NCI-H1048 (cell line): ENCODE measurements at places on chromosomes 2 and 18.

GRCh38 chr2:202660796-202661195 lies 26.0 kb downstream of the FAM117B start:
- DNase-seq = no peak

- no peak for DNase-seq
Measured at GRCh38 chr2:67290451-67291290, 106.5 kb upstream of the ETAA1 start.

GRCh38 chr2:23668756-23669304 lies 258.1 kb downstream of the ATAD2B start:
- DNase-seq = no peak

DNA sequence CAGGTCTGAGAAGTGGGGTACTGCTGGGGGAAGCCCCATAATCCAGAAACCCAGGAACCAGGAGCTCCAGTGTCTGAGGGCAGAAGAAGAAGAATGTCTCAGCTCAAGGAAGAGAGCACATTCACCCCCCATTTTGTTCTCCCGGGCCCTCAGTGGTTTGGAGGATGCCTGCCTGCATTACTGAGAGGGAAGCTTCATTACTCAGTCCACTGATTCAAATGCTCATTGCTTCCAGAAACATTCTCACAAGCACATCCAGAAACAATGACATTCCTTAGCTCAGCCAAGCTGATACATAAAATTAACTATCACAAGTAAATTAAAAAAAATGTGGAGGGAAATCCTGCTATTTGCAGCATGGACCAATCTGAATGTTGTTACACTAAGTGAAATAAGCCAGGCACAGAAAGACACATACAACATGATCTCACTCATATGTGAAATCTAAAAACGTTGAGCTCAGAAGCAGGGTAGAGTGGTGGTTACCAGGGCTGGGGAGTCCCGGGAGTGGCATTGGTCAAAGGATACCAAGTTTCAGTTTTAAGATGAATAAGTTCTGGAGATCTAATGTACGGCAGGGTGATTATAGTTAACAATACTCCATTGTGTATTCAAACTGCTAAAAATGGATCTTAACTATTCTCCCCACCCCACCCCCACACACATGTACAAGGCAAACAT lies 459.3 kb downstream of the GALR1 start:
- no peak for DNase-seq

DNA sequence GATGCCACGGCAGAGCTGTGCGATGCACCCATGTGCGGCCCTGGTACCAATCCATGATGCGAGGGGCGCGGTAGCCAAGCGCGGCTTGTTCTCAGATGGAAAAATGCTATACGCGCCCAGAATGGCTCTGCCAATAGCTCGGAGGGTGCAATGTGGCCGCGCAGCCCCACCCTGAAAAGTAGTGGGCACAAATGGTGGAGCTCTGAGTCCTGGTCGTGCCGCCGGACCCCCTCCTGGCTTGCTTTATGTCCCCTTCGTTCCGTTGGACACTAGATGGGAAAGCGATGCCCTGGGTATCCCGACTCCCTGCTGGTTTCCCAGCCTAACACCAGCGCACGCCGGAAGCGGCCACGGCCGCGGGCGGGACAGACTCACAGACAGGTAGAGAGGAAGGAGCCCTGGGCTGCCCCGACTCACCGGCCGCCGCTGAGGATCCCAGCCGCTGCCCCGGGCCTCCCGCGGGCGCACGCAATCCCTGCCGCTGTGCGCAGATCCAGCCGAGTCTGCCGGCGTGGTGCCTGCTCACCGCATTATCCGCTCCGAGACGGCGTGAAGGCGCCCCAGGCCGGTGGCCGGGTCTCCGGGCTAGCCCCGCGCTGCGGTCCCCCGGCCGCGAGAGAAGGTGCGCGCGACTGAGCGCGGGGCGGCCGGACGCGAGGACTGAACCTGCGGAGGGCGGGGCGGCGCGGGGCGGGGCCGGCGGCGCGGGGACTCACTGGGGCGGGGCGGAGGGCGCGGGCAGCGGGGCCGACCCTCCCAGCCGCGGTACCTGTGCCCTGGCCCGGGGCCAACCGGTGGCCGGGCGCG lies at the start of gene CDC42EP3:
Gene CDC42EP3, minus strand, starts transcription at position 634 of the 807 bp plus-strand sequence. CDS start 25,055 bp downstream, outside the sequence.
- DNase-seq = peak; percentile 10

GRCh38 chr18:64137914-64138313 lies 11.0 kb downstream of the LINC00305 start:
- DNase-seq = no peak

DNA sequence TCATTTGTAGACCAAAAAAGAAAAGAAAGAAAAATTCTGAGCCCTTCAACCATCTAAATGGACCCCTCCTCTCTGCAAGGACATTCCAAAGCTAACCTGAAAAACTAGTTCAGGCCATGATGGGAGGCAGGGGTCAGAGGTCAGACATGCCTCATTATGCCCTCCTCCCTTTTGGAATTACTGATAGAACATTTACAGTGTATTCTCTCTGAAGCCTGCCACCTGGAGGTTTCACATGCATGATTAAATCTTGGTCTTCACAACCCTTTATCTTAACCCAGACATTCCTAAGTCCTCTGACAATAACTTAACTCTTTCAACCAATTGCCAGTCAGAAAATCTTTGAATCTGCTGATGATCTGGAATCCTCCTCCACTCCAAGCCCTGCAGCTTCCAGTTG lies 86.0 kb downstream of the SPP2 start:
- no peak for DNase-seq

- peak; percentile 42 for DNase-seq
Measured at GRCh38 chr2:178072383-178073301, at the start of gene PDE11A. Gene PDE11A, minus strand, starts transcription at chr2:178072777. Its CDS starts 340 bp downstream, at chr2:178072437.
